Fibroblast of villous mesenchyme (primary cell): ENCODE measurements at places on chromosomes 5 and 9. TPM values are rescaled to one million over a fixed set of nuclear protein-coding genes. Genes with fewer than 3 reads are reported as not detected.

ANXA1 gene
- 526 and 798 TPM in 2 replicates for total RNA-seq

TNC gene
- total RNA-seq, result 371 and 386 TPM in 2 replicates

TAS2R1 gene
- total RNA-seq, result 0.32 and 0.43 TPM in 2 replicates

IL9 gene
- not detected in 2 replicates for total RNA-seq

PTPRD gene
- 7.1 and 26.3 TPM in 2 replicates for total RNA-seq

SV2C gene
- total RNA-seq, result not detected in 2 replicates

BRD9 gene
- total RNA-seq, result 35.0 and 35.4 TPM in 2 replicates

INSL6 gene
- 0.43 and 0.64 TPM in 2 replicates for total RNA-seq

FST gene
- total RNA-seq, result 29.8 and 52.5 TPM in 2 replicates

HACD4 gene
- 10.0 and 22.0 TPM in 2 replicates for total RNA-seq

ADAMTS19 gene
- total RNA-seq, result 8.7 and 9.5 TPM in 2 replicates

GLRA1 gene
- total RNA-seq, result not detected in 2 replicates

SAPCD2 gene
- 5.2 TPM in 2 replicates for total RNA-seq

FIBCD1 gene
- 4.3 and 19.3 TPM in 2 replicates for total RNA-seq

GABRA1 gene
- not detected in 2 replicates for total RNA-seq

OR1Q1 gene
- not detected in 2 replicates for total RNA-seq

CHMP5 gene
- 62.2 and 81.6 TPM in 2 replicates for total RNA-seq

RNF180 gene
- 5.5 and 5.6 TPM in 2 replicates for total RNA-seq

IFNB1 gene
- total RNA-seq, result not detected in 2 replicates

C9orf153 gene
- total RNA-seq, result 0.32 TPM in 1 of 2 replicates, not detected in the other

IL3 gene
- total RNA-seq, result not detected in 2 replicates

CTXN3 gene
- not detected in 2 replicates for total RNA-seq

HSD17B3 gene
- total RNA-seq, result not detected in 2 replicates

ORM2 gene
- not detected in 2 replicates for total RNA-seq

PCDHA12 gene
- under 0.01 TPM in 2 replicates for total RNA-seq

SPINK6 gene
- not detected in 2 replicates for total RNA-seq

INSYN2B gene
- 11.0 and 12.5 TPM in 2 replicates for total RNA-seq

PLAC8L1 gene
- not detected in 2 replicates for total RNA-seq

ACOT12 gene
- total RNA-seq, result not detected in 2 replicates

C7 gene
- under 0.01 TPM in 1 of 2 replicates, not detected in the other for total RNA-seq

NDST1 gene
- 87.2 and 89.5 TPM in 2 replicates for total RNA-seq

ASTN2 gene
- 3.9 and 5.6 TPM in 2 replicates for total RNA-seq

CCL27 gene
- not detected in 2 replicates for total RNA-seq

GIN1 gene
- 4.2 and 7.8 TPM in 2 replicates for total RNA-seq

THBS4 gene
- total RNA-seq, result under 0.01 and 0.32 TPM in 2 replicates

CDH10 gene
- total RNA-seq, result 0.97 and 2.2 TPM in 2 replicates

ANXA6 gene
- total RNA-seq, result 501 and 537 TPM in 2 replicates

CAMLG gene
- total RNA-seq, result 21.9 and 33.2 TPM in 2 replicates

KCNV2 gene
- total RNA-seq, result not detected in 2 replicates

ZDHHC11 gene
- 0.64 and 0.86 TPM in 2 replicates for total RNA-seq

FOXI1 gene
- total RNA-seq, result not detected in 2 replicates

P4HA2 gene
- 161 and 191 TPM in 2 replicates for total RNA-seq

ADAMTS12 gene
- total RNA-seq, result 54.8 and 94.1 TPM in 2 replicates

RNF183 gene
- not detected in 2 replicates for total RNA-seq

NPR3 gene
- total RNA-seq, result 2.9 and 6.5 TPM in 2 replicates

AQP3 gene
- 0.86 and 0.97 TPM in 2 replicates for total RNA-seq

TICAM2 gene
- total RNA-seq, result 6.9 and 7.1 TPM in 2 replicates

GCNT4 gene
- total RNA-seq, result 10.6 and 46.2 TPM in 2 replicates

F2RL2 gene
- total RNA-seq, result 29.8 and 43.2 TPM in 2 replicates

TAL2 gene
- not detected in 2 replicates for total RNA-seq

TMEM174 gene
- not detected in 2 replicates for total RNA-seq

PRPF4 gene
- 21.3 and 36.3 TPM in 2 replicates for total RNA-seq

SHISAL2B gene
- not detected in 2 replicates for total RNA-seq

SYNPO gene
- 7.3 and 10.6 TPM in 2 replicates for total RNA-seq

DDX4 gene
- total RNA-seq, result not detected in 2 replicates

NFIB gene
- 5.8 and 12.1 TPM in 2 replicates for total RNA-seq
